ENCODE measurements at places on chromosomes 3 and 15. TPM values are rescaled to one million over a fixed set of nuclear protein-coding genes. Genes with fewer than 3 reads are reported as not detected.

DNA sequence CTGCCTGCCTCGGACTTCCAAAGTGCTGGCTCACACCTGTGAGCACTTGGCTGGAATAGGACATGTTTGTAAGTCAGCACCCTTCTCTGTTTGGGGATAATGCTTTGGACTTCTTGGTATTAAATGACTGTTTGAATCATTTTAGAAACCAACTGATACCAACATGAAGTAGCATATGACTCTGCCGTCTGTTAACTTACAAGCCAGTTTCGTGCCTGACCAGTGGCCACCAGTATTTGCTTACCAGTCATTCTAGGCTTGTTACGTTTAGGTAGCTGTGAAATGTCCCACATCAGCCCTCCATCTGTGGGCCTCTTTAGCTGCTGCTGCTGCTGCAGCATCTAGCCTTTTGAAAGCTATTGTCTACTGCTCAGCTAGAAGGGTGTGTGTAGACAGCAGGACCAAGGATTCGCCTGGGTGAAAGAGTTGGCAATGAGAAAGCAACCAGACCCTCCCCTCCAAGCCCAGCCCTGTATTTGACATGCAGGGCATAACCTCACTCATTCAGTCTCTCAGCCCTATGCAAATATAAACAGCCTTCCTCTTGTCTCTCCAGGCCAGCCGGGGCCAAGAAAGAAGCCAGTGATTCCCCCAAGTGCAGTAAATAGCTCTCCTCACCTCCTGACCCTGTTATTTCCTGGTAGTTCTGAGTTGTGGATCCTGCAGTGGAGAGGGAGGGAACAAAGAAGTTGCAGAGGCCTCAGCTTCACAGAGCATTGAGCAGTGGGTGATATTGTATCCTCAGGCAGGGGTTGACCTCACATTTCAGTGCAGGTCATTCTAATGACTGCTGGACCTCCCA lies 51.0 kb downstream of the NKIRAS1 start:
- no peak for DNase-seq

GRCh38 chr15:95565016-95565600 lies 765.4 kb upstream of the NR2F2 start:
- no peak for DNase-seq

GRCh38 chr3:3295586-3295985 lies 116.1 kb upstream of the CRBN start:
- no peak for DNase-seq

DNA sequence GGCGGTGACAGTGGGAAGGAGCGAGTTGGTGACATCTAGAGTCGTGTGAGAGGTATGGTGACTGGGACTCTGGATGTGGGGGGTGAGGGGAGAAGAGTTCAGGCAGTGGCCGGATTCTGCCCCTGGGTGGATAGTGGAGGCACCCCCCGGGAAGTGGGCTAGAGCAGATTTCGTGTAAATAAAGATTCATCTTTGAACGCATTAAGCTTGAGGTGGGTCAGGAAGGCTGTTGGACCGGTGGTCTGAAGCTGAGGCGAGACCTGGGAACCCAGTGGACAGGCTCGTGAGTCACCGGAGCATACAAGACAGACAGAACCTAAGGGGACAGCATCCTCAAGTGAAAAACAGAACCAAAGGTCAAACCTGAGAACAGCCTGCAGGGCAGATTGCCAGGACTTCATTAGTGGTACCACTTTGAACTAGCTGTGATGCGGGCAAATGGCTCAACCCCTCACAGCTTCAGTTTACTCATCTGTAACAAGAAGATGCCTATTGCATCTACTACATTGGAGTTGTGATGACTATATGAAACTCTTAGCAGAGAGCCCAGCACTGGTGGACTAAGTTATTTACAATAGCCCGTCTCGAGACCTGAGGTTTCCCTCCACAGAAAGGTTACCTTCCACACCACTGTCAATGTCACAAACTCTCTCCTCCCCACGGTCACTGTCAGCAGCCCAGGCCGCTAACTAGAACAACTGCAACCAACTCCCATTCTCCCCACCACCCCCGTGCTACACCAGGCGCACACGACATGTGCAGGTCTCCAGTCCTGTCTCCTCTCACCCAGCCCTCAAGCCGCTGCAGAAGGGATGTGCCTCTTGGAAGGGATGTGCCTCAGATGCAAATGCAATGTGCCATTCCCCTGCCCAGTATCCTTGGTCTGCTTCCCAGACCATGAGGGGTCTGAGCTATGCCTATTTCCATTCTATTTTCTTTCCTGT lies 901 bp upstream of the CLN6 start:
- DNase-seq, result no peak

GRCh38 chr3:161475905-161476304 lies 20.7 kb upstream of the OTOL1 start:
- no peak for DNase-seq

DNA sequence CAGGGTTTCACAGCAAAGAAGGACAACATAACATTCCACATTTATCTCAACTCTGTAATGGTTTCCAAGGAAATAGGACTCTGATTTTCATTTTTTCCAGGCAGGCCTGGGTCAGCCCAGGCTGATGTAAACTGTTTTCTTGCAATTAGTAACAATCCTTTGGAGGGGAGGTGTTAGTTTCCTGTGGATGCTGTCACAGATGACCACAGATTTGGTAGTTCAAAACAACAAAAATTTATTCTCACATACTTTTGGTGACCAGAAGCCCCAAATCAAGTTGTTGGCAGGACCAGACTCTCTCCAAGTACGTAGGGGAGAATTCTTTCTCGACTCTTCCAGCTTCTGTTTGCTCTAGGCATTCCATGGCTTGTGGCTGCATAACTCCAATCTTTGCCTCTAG lies 88.0 kb downstream of the EDEM1 start:
- DNase-seq, result peak; percentile 43

GRCh38 chr15:71705151-71705550 lies 105.2 kb upstream of the NR2E3 start:
- DNase-seq, result no peak

- no peak for DNase-seq
These were observed 19.4 kb downstream of the BCL2L10 start for GRCh38 chr15:52093167-52093538.

DNA sequence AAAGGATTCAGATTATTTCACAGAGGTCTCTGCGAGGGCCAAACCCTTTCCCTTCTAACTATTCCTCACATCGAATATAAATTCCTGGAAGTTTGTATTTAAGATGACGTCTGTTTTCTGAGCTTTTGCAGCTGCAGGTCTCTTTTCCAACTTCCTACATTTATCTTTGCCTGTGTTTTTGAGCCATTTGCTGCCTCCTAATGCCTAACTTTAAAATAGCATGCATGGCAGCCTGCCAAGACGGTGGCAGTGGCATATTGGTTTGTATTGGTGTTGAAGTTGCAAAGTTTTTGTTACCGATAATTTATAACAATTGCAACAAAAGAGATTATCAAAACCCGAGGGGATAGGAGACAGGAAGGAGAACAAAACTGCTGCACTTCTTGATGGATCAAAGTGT lies 187.1 kb upstream of the DNAJC19 start:
- DNase-seq, result peak; percentile 58

Gene SLC12A1
- total RNA-seq, result not detected

Gene RETNLB
- not detected for total RNA-seq

Gene NPAP1
- not detected for total RNA-seq
